ENCODE measurements at places on chromosomes 6 and 20.

- no peak for DNase-seq
Measured at GRCh38 chr6:1263850-1264377, 48.0 kb upstream of the FOXQ1 start.

DNA sequence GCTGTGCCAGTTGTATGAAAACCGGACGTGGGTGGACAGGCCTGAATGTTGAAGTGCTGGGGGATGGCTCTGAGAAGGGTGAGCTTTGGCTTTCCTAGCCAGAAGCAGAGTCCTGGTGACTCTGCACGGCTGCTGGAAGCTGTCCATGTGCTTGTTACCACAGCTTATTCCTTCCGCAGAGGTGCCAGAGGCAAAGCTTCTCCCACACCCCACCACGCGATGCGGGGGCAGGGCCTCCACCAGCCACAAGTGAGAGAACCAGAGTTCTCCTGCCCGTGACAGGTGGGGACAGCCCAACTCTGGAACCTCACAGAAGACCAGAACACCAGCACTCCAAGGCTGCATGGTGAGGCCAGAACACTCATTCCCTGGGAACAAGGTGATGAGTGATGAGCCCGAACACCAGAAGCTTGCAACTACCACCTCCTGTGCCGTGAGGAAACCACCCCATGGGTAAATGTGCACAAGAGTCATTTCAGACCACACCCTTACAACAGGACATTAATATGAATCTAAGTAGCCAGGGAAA is 36.7 kb downstream of the JAG1 start:
- no peak for DNase-seq

DNA sequence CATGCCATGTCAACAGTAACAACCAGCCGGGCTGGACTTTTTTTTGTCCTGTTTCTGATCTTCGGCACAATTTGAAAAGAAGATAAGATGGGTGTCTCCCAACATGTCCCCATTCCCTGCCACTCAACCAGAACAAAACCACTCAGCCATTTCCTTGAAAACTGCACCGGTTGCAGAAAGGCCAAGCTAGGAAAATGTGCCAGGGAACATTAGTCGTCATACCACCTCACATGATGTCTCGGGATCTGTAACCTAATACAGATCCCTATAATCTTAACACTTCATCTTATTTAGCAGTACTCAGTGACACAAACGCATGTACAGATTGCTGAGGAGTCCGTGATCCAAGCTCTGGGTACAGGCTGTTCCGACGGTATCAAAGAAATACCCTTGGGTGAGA is 46.5 kb downstream of the ALDH8A1 start:
- DNase-seq = no peak

GRCh38 chr6:3825851-3826581 is 23.2 kb upstream of the FAM50B start:
- no peak for DNase-seq

DNA sequence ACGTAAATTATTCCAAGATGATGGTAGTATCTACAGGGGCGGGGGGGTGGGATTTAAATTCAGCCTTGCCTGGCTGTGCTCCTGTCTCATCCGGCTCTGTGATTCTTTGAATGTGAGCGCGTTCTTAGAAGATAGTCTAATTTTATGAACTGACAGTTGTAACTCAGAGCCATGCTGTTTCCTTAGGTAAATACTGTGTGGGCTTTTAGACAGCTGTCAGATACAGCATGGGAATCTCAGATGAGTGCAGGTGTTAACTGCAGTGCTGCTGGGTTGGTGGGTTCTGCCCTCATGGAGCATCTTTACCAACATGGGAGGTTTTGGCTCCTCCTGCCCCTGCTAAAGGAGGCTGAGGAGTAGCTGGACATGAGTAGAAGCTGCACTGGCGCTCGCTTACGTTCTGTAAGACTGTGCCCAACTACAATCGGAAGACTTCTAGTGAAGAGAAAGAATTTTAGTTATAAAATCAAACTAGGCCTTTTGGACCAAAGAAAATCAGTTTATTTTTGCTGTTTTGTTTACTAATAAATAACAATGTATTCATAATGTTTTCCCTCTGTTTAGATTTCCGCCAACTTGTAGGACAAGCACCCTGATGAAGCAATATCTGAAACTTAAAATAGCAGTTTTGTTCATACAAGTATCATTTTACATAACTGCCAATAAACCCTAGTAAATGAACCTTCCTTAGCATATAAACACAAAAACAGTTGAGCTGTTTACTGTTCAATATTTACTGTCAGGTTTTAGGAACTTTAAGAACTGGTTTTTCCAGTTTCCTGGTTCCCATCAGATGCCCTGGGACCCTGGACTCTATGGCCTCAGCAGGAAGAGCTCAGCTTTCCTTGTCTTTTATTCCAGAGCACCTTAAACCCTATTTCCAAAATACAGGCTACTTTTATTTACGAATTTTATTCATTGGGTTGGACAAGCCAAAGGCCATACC is 66.1 kb downstream of the FAM120B start:
- DNase-seq = no peak

- DNase-seq = no peak
Measured at GRCh38 chr6:167122827-167123657, at the start of gene CCR6. CCR6 (plus strand) TSS chr6:167123096; CDS start chr6:167136135, 13,039 bp downstream.

GRCh38 chr6:109052852-109053251 is 41.8 kb downstream of the SESN1 start:
- DNase-seq = no peak

GRCh38 chr20:57323034-57323433 is 6.6 kb upstream of the SPO11 start:
- no peak for DNase-seq

DNA sequence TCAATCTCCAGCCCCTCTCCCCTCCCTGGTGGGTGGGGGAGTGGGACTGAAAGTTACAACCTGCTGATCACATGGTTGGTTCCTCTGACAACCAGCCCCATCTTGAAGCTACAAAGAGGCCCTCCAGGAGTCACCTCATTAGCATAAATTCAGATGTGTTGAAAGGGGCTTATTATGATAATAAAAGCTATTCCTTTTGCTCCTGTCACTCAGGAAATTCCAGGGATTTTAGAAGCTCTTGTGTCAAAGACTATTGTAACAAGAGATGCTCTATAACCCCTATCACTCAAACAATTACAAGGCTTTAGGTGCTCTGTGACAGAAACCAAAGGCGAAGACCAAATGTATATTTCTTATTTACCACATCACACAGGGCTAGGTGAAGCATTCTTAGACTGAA is 30.1 kb upstream of the MBOAT1 start:
- DNase-seq = no peak

GRCh38 chr20:49682798-49683197 is 30.9 kb downstream of the B4GALT5 start:
- DNase-seq = no peak

DNA sequence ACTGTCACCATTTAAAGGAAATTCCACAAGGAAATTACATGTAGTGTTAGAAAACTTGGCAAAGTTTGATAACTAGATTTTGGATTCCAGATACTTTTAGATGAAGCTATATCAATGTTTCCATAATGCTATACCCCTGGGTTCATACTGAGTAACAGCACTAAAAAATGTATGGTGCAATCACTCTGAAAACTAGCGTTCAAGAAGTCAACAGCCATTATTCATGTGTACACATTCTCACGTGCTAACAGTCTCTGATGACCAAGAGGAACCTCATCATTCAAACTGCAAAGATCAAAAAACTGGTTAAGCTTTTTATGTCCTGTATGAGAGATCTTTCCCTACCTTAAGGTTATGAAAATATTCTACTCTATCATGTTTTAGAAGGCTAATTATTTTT is 197.6 kb downstream of the GMDS start:
- DNase-seq = no peak

DNA sequence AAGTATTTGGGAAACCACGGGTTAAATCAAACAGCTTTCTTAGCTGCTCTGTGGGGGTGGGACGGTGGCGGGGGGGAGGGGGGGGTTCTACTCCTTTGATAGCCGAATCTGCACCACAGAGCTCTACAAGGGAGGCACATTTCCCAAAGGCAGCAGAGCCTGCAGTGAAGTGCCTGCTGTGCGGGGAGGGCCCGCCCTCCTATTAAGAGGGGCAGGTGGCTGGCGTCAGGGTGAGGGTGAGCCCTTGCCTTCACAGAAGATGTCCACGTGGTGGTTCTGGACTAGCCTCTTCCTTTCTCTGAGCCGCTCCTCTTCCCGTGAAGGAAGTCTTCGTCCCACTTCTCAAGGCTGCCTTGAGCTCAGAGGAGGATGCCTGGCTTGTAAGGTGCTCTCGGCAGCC is 174.9 kb upstream of the THBS2 start:
- DNase-seq = no peak

DNA sequence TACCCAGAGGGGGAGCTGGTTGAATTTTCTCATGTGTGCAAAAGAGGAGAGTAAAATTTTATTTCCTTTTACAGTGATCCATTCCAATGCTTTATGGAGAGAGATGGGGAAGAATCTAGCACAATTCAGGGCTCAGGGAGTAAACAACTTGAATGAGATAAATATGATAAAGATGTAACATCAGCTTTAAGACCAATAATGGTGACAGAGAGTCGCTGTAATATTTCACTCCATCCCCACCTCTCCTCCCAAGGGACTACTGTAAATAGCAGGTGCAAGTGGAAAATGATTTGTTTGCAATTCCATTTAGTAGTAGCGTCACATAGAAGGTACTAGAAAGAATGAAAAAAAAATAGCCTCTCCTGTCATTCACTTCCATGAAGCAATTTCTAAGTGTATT is 4.8 kb downstream of the CRISP3 start:
- no peak for DNase-seq

DNA sequence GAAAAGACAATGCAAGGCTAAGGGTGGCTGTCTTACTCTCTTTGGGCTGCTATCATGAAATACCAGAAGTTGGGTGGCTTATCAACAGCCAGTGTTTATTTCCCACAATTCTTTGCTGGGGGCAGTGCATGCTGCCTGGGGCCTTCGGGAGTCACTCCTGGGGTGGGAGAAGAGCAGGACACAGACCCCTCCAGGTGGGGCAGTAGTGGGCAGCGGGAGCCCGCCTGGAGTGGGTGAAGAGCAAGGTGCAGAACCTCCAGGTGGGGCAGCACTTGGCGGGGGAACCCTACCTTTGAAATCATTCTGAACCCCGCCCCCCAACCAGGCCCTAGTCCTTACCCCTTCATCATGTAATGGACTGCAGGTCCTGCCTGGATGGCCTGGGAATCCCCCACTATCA is 69.6 kb upstream of the THBS2 start:
- no peak for DNase-seq

GRCh38 chr20:23290761-23291574 is 59.6 kb upstream of the NXT1 start:
- no peak for DNase-seq

DNA sequence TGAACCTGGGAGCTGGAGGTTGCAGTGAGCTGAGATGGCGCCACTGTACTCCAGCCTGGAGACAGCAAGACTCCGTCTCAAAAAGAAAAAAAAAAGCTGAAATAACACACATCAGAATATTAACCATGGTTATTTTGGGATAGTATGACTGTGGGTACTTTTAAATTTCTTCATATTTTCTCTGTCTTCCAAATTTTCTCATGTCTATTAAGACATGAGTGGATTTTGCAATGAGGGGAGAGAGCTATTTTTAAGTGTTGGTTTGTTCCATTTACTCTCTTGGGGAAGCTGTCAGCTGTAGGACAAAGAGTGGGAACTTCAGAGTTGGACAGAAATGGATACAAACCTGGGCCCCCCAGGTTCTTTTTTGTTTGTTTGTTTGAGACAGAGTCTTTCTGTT is 10.3 kb downstream of the ADISSP start:
- no peak for DNase-seq

- no peak for DNase-seq
Measured at GRCh38 chr20:7500231-7500663, 440.0 kb downstream of the HAO1 start.

DNA sequence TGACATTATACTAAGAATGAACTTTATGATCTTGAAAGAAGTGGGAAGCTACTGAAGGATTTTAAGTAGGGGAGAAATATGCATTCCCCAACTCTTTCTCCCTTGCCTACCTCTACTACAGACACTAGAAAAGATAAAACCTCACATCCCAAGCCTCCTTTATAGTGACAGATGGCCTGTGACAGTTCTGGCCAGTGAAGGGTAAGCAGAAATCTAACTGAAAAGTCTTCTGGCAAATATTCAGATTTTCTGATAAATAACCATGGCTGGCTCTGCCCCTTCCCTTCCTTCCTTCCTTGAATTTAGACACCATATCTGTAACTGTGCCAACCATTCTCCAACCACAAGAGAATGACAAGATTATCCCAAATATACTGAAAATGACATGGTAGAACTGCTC is 10.2 kb upstream of the BEND6 start:
- no peak for DNase-seq

DNA sequence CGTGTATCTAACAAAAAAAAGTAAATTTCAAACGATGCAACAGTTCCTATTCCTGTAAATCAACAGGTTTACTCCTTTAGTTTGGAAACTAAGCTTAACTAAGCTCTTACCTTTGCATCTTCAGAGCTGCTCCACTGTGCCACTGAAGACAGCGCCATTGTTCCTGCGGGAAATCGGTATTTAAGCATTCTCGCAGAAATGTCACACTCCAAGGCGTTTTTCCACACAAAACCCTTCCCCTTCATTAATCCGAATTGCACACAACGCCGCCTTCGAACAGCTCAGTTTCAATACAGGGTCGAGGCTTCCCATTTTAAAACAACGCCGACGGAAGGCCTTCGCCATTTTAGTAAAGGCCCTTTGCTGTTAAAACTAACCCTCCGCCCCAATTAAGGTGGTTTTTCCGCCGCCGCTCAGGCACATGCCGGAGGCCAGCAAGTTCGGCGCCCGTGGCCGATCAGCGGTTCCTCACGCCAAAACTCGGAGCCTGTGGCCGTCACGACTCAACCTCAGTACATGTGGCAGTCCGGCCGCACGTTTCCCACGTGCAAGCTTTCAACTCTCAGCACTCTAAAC is 35.4 kb upstream of the SYNCRIP start:
- DNase-seq = no peak

DNA sequence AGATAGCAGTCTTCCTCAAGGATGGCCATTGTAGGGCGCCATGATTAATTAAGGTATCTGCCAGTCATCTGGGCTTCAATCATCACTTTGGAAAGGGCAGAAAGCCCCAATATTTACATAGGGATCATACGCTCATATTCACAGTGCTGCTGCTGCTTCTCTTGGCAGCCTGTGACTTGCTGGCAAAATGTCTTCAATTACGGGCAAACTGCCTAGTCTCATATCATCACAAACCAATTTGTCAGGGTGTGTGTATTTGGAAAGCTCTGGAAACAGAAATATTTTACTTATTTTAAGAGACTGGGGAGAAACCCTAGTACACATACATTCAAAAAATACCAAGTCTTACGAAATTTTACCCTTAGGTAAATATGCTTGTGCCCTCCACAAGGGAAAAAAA is 77.6 kb downstream of the SAMD5 start:
- DNase-seq = no peak

DNA sequence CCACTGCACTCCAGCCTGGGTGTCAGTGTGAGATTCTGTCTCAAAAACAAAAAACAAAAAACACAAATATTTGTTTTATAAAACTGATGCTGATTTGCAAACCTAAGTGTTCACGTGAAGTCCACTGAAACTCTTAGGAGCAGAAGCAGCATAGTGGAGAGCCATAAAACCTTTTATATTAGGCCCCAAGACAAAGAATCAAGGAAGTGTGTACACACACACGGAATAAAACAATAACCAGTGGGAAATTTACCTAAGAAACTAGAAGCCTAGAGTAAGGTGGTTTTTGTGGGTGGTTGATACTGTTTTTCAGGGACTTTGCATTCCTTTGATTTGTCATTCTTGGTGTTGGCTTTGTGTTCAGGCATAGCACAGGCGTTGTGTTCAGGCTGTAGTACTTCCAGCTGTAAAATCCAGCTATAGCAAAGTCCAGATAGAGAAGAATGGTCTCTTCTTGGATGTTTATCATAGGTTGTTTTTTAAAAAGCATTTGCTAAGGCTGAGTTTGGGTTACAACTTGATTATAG is 61.3 kb downstream of the ATRN start:
- DNase-seq = no peak

GRCh38 chr6:146948790-146949342 is 255.4 kb upstream of the STXBP5 start:
- no peak for DNase-seq

Measured in activated CD4-positive, alpha-beta T cell treated with anti-CD3 and anti-CD28 coated beads for 4 hours (primary cell).